ENCODE measurements at places on chromosomes 16 and 17.

GRCh38 chr17:80103449-80104085 is 2.2 kb downstream of the GAA start:
- no peak for DNase-seq

DNA sequence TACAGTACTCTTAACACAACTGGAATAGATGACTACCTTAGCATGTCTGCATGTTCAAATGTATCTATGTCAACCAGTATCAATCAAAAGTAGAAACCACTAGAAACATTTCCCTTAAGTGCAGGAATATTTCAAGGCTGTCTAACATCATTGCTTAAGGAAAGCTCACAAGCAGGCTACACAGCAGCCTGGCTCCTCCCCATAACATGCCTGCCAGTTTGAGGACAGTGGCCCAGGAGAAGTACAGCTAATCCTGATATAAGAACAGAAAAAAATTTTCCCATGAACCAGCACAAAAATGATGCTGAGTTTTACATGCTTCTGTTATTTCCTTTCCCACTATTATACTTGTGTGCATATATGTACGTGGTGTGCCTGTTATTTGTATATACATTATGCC is 175.1 kb downstream of the MYO1D start:
- DNase-seq, result no peak

DNA sequence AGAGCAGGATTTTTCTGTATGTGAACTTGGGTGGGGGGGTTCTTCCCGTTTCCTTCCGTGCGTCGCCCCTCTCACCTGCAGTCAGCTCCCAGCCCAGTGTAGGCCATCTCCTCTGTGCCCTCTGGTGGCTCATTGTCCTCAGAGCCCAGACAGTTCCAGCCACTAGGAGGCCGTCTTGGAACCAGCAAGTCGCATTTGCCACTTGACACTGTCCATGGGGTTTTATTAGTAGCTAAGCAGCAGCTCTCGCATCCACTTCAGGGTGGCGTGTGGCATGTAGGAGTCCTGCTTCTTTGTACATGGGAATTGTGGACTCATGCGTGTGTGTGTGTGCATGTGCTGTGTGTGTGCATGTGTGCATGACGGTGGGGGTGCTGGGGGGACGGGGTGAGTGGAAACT is 74.0 kb downstream of the SEC14L1 start:
- no peak for DNase-seq

- DNase-seq, result no peak
These were observed 25.3 kb upstream of the LITAF start for GRCh38 chr16:11611871-11612664.

- DNase-seq, result no peak
These were observed 33.4 kb downstream of the CDK5R1 start for GRCh38 chr17:32520104-32520701.

DNA sequence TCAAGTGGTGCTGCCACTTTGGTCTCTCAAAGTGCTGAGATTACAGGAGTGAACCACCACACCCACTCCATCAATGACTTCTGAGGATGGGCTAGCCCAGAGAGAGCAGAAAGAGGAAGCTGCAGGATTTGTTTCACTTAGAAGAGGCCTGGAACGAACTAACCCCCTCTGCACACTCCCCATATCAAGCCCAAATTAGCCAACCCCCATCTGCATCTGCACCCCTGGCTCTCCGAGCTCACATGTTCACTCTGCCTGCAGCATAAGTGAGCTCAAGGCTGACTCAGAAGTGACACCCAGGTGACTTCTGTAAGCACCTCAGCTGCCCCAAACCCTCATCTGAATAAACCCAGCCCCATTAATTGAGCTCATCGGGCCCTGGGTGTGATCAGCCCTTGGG is 4.8 kb downstream of the SCNN1G start:
- DNase-seq, result no peak

GRCh38 chr16:23509782-23510163 is 521 bp downstream of the GGA2 start:
- DNase-seq, result no peak

DNA sequence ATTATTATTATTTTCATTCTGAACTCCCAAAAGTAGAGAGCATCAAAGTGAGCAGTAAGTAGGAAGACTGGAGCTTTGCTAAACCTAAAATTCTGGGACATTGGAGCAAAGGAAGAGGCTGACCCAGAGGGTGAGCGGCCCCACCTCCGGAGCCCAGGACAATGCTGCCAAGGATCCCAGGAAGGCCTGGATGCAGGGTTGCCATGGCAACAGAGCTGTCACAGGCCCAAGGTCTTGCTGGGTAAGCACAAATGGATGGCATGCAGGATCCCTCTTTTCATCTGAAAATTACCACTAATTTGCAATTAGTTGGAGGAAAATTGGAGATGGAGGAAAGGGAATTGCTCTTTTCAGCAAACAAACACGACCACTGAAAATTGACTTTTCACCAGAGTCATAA is 457.9 kb upstream of the CDH5 start:
- DNase-seq, result no peak

DNA sequence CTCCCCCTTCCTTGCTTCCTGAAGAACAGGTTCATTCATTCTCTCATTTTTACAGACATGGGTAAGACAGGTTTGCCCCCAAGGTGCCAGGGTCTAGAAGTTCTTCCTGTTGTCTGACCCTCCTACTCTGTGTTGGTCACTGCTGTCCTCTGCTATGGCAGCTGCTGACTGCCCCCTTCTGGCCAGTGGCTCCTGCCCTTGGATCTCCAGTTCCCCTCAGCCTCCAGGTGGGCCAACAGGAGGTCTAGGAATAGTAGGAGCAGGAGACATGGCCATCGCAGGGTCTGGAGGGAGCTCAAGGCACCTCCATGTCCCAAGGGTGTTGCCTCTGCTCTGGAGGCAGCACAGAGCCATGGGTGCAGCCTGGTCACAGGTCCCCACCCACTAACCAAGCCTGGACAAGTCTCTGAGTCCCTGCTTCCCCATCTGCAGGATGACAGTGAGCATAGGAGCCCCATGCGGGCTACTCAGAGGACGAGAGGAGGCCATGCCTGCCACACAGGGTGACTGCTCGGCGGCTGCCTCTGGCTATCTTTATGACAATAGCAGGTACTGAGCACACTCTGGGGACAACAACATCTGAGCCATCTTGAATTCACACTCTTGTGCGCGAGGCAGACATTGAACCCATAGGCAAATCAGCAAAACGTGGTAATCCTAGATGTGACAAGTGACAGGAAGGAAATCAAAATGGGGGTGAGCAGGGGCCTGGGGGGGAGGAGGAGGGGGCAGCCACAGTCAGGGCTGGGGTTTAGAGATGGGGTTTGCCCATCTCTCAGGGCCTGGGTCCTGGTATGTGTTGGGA is 27.0 kb upstream of the NXPH3 start:
- no peak for DNase-seq

All from GOT3 (cell line).